ENCODE measurements at places on chromosomes 3 and 15. TPM values are rescaled to one million over a fixed set of nuclear protein-coding genes. Genes with fewer than 3 reads are reported as not detected.

The SNTN gene
- not detected for polyA plus RNA-seq

The SLC38A3 gene
- 9.4 TPM for polyA plus RNA-seq

The KLF15 gene
- 11.3 TPM for polyA plus RNA-seq

The SCN11A gene
- polyA plus RNA-seq, result 1.8 TPM

The AMIGO3 gene
- polyA plus RNA-seq, result 2.6 TPM

The ZFYVE19 gene
- polyA plus RNA-seq, result 25.5 TPM

The TMEM158 gene
- 5.2 TPM for polyA plus RNA-seq

The RBP2 gene
- polyA plus RNA-seq, result 0.75 TPM

The PDCD10 gene
- 71.5 TPM for polyA plus RNA-seq

The IL17RD gene
- polyA plus RNA-seq, result 66.6 TPM

The ZCWPW2 gene
- 2.8 TPM for polyA plus RNA-seq

The GPR156 gene
- 3.4 TPM for polyA plus RNA-seq

The DUSP7 gene
- polyA plus RNA-seq, result 13.9 TPM

The LRRC58 gene
- 37.4 TPM for polyA plus RNA-seq

The CMC1 gene
- 31.5 TPM for polyA plus RNA-seq

The ZNF148 gene
- polyA plus RNA-seq, result 51.8 TPM

The FEZF2 gene
- polyA plus RNA-seq, result not detected

The HCLS1 gene
- polyA plus RNA-seq, result 5.9 TPM

The KBTBD12 gene
- 1.5 TPM for polyA plus RNA-seq

The OCA2 gene
- polyA plus RNA-seq, result 9.0 TPM

The SLC22A13 gene
- polyA plus RNA-seq, result 4.4 TPM

The UBA3 gene
- 87.6 TPM for polyA plus RNA-seq

The PEX5L gene
- 0.58 TPM for polyA plus RNA-seq

The GRK7 gene
- 0.18 TPM for polyA plus RNA-seq

The PRR20G gene
- polyA plus RNA-seq, result not detected

The JAGN1 gene
- polyA plus RNA-seq, result 44.4 TPM

The SLC12A1 gene
- polyA plus RNA-seq, result 433 TPM

The MFGE8 gene
- polyA plus RNA-seq, result 133 TPM

The SKOR1 gene
- polyA plus RNA-seq, result 0.70 TPM

The IMPG2 gene
- polyA plus RNA-seq, result 0.76 TPM

The TGM5 gene
- not detected for polyA plus RNA-seq

The CPEB1 gene
- polyA plus RNA-seq, result 2.2 TPM

The P2RY13 gene
- polyA plus RNA-seq, result 0.81 TPM

The ERICH6 gene
- polyA plus RNA-seq, result 1.0 TPM

The PODXL2 gene
- polyA plus RNA-seq, result 44.6 TPM

The SRP14 gene
- 461 TPM for polyA plus RNA-seq

The CAMK2N2 gene
- polyA plus RNA-seq, result 0.25 TPM

The FBXW12 gene
- polyA plus RNA-seq, result 0.73 TPM
